ENCODE measurements at places on chromosomes 7 and 10.

- no peak overlapping the region for H3K27ac ChIP-seq
- no peaks in the 10 kb centered on the region for H3K4me1 ChIP-seq
- no peaks in the 10 kb centered on the region for H3K36me3 ChIP-seq
- H3K27me3 ChIP-seq, result no peaks in the 10 kb centered on the region
Observed at GRCh38 chr10:34549953-34550352, 265.1 kb downstream of the PARD3 start.

GRCh38 chr7:2470204-2471021 is 5.8 kb downstream of the GRIFIN start:
- H3K27me3 ChIP-seq, result peaks cover 15% of the 10 kb centered on the region
- no peaks in the 10 kb centered on the region for H3K36me3 ChIP-seq
- peaks cover 7% of the 10 kb centered on the region for H3K4me1 ChIP-seq

- peaks cover 23% of the 10 kb centered on the region for H3K36me3 ChIP-seq
- peaks cover 53% of the 10 kb centered on the region for H3K4me1 ChIP-seq
Observed at GRCh38 chr7:45001138-45001694, 1.2 kb downstream of the CCM2 start.

DNA sequence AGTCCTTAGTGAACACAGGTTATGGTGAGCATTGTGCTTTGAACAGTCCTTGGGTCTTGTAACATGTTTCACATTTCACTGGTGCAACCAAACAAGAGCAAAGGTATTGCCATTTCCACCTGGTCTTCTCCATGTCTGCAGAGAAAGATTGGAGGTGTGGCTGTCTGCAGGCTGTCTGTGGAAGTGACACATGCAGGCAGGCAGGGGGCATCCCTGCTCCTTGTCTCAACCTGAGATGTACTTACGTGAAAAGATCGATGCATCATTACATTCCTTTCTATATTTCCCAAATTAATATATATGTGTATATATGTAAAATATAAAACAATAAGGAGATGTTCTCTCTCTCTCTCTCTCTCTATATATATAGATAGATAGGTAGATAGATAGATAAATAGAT is 54.3 kb downstream of the LRRC18 start:
- DNase-seq, result no peak
- no peak overlapping the region for H3K27ac ChIP-seq
- no peak overlapping the region for H3K4me3 ChIP-seq
- H3K27me3 ChIP-seq, result peaks cover 3% of the 10 kb centered on the region
- H3K4me1 ChIP-seq, result no peaks in the 10 kb centered on the region

DNA sequence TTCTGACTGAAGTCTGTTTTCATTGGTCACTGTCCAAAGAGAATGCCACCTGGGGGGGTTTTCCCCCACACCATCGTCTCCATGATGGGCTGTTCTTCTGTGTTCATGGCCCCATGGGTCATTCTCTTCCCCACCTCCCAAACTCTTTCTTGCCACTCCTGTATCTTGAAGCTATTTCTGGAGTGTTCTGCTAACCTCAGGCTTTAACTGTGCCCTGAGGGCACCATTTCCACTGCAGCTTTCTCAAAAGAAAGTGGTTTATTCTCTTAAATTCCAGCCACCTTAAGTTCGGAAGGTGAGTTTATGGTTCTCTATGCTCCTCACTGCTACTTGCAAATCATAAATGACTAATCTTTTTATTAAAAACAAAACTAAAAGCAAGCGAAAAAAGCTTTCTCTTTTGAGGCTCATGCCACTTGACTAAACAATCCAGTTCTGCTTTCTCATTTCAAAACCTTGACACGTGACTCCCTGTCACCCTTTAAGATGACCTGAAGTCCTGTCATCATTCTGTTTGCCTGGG is 7.4 kb upstream of the APBB1IP start:
- H3K27ac ChIP-seq, result peak overlapping the region; percentile 79
- H3K36me3 ChIP-seq, result no peaks in the 10 kb centered on the region
- no peaks in the 10 kb centered on the region for H3K27me3 ChIP-seq
- peak overlapping the region; percentile 26 for H3K4me3 ChIP-seq

DNA sequence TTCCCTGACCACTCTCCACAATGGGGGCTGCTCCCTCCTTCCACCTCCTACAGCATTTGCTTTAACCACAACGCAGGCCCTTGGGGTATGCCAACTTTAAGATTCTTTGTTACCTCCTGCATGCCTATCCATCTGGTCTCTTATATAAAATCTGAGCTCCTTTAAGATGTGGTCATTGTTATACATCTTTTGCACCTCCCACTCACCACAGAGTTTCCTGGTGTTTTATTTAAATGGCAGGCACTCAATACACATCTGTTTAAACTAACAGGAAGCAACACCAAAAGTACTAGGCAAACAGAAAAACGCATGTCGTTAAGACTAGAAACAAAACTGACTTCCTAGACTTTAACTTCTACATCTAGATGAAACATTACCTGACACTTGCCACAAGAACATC is 36.3 kb downstream of the SLC25A13 start:
- H3K36me3 ChIP-seq, result peaks cover 27% of the 10 kb centered on the region
- DNase-seq, result peak; percentile 73
- no peaks in the 10 kb centered on the region for H3K27me3 ChIP-seq
- peak overlapping the region; percentile 52 for H3K4me3 ChIP-seq

GRCh38 chr7:87223666-87224065 is 4.1 kb upstream of the TMEM243 start:
- H3K36me3 ChIP-seq, result peaks cover 10% of the 10 kb centered on the region
- peaks cover 22% of the 10 kb centered on the region for H3K4me1 ChIP-seq
- no peak overlapping the region for H3K4me3 ChIP-seq

All from activated CD8-positive, alpha-beta T cell treated with anti-CD3 and anti-CD28 coated beads, Interleukin-2, amount 10 ng/mL, durations not matched to agents 7 days and 5 days (primary cell).